ENCODE measurements at places on chromosomes 7 and 10. TPM values are rescaled to one million over a fixed set of nuclear protein-coding genes. Genes with fewer than 3 reads are reported as not detected.

DNA sequence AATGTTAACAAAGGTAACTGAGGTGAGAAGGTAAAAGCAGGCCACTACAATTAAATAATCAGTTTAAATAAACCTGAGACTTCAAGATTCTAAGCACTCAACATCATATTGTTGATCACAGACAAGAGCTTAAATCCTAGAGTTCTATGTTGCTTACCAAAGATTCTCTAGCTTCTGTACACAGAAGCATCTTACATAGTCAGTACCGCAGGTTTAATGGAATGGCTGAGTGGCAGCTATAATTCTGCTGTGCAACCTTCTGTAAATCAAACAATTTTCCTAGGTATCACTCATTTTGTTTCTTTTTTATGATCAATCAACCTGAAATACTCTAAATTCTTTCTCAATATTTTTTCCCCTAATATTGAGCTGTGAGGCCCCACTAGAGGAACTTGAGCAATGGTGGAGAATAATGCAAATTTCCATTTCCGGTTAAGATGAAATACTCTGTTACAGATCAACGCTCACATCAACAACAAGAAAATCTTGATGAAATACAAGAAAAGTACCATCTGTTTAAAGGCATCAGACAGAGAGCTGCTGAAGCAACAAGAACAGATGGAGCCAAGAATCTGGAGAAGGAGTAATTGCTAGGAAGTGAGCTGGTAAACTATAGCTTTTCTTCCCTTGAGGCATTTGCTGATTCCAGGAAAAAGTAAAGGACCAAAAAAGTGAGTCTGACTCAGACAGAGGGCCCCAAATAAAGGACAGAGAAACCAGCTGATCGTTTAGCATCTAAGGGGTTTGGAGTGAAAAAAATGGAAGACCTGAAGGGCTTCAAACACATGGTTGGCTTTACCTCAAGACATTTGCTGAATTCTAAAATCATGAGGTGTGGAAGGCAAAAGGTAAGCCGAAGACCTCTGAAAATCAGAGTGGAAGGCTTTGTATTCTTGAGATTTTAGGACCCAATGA, 22.6 kb downstream of the PNPLA8 start:
- no peak for DNase-seq

- no peak for DNase-seq
Observed at GRCh38 chr7:33428415-33428814, 299.1 kb downstream of the BBS9 start.

OR13A1 gene
- not detected for total RNA-seq

TMEM184A gene
- total RNA-seq = 66.0 TPM

DMBT1 gene
- total RNA-seq = 37.2 TPM

ARMH3 gene
- total RNA-seq = 28.1 TPM

Data from mucosa of descending colon (tissue), 3 donors.